Activated CD4-positive, CD25-positive, alpha-beta regulatory T cell (primary cell): ENCODE measurements at places on chromosomes 1 and 21.
A peak's percentile ranks its signal among the peaks of the same experiment; 100 is the strongest.

DNA sequence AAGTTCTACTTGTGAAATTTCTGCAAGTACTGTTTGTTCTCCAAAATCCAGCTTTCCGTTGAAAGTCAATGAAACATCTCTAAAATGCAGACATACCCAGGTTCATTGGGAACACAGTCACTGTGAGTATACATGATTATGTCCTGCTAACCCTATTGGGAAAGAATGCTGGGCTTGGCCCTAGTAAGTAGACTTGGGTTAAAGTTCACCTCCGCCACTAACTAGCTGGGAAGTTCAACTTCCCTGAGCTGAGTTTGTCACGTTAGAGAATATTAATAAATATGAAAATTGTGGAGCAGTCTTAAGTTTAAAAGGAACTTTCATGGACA, 10.5 kb upstream of the PGD start:
- DNase-seq = no peak

GRCh38 chr1:67713057-67713846, 28.3 kb downstream of the GADD45A start:
- no peak for DNase-seq

- DNase-seq = no peak
These were observed 1.8 kb downstream of the NHLH2 start for GRCh38 chr1:115839029-115839678.

GRCh38 chr1:70483342-70483741, 72.3 kb downstream of the CTH start:
- no peak for DNase-seq

GRCh38 chr1:179757933-179758332, 14.8 kb downstream of the FAM163A start:
- DNase-seq = no peak

- DNase-seq = no peak
These were observed 25.8 kb upstream of the RCC2 start for GRCh38 chr1:17465228-17465627.

DNA sequence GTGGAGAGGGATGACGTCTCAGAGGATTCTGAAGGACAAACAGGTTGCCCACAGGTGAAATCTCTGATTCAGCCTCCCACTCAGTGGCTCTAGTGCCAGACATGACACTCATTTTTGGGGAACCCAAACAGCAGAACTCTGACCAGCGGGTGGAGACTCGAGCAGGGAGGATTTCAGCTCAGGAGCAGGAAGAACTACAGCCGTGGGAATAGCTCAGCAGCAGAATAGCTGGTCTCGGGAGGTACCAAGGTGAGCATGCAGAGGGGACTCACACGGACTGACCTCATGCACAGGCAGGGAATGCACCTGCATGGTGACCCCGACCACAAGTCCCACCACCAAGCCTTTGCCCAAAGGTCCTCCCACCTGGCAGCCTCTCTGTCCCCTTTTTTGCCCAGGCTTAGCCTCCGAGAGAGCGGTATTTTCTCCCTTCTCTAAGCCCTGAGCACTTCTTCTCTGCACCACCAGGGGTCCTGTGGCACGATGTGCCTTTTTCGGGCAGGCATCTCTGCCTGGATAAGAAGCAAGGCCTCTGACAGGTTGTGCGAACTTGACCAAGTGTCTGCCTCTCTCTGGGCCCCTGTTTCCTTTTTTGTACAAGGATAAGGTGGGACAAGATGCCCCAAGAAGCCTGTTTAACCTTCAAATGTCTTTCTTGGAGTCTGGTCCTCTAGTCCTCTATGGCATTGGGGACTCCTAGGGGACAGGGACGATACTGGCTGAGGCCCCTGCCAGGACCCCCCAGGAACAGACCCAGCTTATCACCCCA, 8.8 kb upstream of the FGR start:
- DNase-seq = peak; percentile 55

DNA sequence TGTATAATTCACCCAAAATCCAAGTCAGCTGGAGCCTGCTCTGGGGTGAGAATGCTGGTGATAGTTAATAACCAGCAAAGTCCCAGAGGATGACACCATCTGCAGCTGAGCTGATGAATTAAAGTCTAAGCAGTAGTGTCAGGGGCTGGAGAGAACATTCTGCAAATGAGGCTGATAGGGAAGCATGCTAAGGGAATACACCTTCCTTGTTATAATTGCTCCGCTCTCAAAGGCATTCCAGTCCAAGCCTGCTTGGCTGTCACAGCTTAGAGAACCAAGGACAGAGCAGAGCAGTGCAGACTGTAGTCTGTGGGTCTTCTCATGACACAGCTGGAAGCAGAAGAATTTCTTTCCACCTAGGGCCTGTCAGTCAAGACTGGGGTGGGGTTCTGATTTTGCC, 283.1 kb downstream of the SIPA1L2 start:
- DNase-seq = no peak

DNA sequence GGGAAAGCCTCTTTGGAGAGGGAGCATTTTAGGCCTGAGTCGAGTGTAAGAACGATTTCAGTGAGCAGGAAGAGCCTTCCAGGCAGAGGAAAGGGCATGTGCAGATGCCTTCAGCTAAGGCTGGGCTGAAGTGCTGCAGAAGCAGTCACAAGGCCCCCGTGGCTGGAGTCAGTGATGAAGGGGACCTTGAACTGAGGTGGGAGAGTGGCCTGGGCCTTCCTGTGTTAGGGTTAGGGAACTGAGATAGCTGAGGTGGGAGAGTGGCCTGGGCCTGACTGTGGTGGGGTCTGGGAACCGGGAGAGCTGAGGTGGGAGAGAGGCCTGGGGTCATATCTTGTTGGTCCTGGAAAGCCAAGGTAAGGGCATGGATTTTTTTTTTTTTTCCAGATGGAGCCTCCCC, 50.9 kb upstream of the ETV3 start:
- DNase-seq = no peak
